ENCODE measurements at places on chromosomes 7 and 10. TPM values are rescaled to one million over a fixed set of nuclear protein-coding genes. Genes with fewer than 3 reads are reported as not detected.

DNA sequence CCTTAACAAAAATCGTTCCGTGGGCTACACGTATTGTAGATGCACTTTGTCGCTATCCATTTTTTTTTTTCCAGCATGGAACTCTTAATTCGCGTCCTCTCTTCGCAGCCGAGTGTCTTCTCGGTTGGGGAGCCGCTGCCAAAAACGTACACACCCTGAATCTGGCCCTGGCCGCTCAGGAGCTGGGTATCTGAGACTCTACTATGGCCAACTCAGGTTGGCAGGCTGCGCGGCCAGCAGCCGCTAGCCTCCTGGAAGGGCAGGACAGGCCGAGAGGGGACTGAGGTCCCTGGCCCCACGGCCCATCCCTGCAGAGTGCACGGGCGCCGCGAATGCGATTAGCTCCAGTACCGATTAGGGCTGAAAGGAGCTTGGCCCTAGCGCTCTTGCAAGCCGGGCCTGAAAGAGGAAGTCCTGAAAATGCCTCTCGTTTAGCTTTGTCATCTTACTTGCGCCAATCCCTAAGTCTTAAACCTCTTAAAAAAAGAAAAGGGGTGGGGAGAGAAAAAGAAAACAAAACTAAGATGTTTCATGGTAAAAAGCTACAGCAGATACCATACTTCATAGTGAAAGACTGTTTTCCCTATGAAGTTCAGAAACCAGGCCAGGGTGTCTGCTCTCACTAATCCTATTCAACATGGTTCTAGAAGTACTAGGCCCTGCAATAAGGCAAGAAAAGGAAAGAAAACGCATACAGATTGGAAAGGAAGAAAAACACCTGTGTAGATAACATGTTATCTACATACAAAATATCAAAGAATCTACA is 113.2 kb upstream of the RHEB start:
- DNase-seq, result peak; percentile 29

GRCh38 chr10:44267007-44267406 is 117.9 kb downstream of the CXCL12 start:
- no peak for DNase-seq

- DNase-seq, result no peak
Observed at GRCh38 chr7:36795451-36796021, 71.2 kb upstream of the AOAH start.

DNA sequence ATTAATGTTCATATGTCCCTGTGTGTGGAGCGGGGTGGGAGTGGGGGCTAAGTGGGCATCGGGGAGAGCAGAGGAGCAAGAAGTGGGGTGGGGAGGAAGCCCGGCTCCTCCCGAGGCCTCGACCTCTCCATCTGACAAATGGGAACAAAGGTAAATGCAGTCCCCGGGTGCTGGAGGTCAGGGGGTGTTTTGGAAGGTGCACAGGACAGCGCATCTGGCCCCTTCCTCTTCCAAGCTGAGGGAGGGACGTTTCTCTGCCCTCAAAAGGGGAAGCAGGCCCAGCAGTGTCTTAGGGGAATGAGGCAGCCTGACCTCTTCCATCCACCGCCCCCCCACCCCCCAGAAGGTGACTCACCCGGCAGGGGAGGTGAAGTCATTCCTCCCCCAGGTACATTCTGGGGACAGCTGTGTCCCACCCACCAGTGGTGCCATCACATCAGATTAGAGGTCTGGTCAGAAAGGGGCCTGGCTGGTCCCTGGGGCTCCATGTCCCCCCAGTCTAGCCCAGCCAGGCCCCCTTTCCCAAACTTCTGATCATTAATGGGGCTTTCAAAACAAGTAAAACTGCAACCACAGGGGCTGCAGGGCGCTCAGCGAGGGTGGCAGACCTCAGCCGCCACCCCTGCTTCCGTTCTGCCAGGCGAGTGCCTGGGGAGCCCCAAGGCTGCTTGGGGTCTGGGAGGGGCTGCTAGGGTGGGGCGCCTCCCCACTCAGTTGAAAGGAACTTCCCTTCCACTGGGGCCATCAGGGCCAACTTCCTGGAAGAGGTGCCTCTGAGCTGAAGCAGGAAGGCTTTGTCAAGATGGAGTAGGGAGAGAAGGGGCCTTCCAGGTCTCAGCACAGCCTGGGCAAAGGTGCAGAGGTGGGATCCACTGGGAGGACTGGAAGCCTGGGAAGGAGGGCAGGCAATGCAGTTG is 10.8 kb downstream of the LFNG start:
- peak; percentile 32 for DNase-seq

- peak; percentile 87 for DNase-seq
Observed at GRCh38 chr10:131996466-131997365, 15.0 kb upstream of the BNIP3 start.

DNA sequence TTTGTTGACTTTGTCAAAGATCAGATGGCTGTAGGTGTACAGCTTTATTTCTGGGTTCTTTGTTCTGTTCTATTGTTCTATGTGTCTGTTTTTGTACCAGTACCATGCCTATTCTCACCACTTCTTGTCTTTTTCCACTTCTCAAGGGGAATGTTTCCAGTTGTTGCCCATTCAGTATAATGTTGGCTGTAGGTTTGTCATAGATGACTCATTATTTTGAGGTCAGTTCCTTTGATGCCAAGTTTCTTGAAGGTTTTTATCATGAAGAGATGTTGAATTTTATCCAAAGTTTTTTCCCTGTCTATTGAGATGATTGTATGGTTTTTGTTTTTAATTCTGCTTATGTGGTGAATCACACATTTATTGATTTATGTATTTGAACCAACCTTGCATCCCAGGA is 216.7 kb upstream of the RNF32 start:
- DNase-seq, result no peak

- no peak for DNase-seq
Observed at GRCh38 chr10:20933705-20934104, 36.6 kb upstream of the NEBL start.

GRCh38 chr7:117091721-117092120 is 138.4 kb downstream of the ST7 start:
- DNase-seq, result no peak

DNA sequence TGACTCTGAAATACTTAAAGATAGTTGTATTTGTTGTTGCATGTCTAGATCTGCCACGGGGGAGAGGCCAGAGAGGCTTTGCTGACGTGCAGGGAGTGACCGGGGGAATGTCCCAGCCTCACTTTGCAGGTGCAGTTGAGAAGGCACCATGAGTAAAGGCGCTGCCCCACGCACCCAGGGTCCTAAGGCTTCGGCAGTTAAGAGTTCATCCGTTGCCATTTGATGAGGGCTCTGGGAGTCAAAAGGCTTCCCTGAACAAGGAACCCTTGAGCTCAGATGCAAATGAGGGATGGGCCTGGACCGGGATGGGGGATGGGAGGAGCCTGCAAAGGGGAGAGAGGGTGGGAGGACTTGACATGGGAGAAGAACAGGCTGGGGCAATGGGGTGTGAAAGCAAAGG is 20.4 kb downstream of the PPP2R2D start:
- DNase-seq, result no peak

DNA sequence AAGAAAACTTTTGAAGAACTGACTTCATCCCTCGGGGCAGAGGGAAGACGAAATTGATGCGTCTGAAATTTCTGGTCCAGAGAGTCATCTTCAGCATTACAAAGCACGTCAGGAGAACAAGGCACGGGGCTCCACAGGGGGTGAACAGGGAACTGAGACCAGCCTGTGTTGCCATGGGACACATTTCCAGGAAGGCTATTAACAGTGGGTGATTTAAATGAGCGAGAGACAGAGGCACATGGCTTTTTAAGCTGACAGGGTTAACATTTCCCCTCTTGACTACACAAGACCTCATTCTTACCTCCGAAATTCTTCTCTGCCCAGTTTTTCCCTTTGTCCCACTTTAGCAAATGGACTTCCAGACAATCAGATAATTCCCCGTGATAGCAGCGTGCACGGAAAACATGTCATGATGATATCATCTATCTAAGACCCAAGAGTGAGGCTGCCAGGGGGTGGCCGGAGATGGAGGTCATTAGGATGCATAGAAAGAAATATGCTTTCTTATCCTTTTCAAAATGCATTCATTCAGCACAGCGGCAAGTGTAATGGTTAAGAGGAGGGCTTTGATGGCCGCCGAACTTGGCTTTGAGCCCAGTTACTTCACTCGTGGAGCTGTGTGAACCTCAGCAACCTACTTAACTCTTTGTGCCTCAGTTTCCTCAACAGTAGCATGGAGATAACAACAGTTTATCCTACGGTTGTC is 248.0 kb downstream of the PRPF18 start:
- peak; percentile 27 for DNase-seq

GRCh38 chr10:27512548-27512947 is 8.4 kb downstream of the RAB18 start:
- DNase-seq, result no peak

DNA sequence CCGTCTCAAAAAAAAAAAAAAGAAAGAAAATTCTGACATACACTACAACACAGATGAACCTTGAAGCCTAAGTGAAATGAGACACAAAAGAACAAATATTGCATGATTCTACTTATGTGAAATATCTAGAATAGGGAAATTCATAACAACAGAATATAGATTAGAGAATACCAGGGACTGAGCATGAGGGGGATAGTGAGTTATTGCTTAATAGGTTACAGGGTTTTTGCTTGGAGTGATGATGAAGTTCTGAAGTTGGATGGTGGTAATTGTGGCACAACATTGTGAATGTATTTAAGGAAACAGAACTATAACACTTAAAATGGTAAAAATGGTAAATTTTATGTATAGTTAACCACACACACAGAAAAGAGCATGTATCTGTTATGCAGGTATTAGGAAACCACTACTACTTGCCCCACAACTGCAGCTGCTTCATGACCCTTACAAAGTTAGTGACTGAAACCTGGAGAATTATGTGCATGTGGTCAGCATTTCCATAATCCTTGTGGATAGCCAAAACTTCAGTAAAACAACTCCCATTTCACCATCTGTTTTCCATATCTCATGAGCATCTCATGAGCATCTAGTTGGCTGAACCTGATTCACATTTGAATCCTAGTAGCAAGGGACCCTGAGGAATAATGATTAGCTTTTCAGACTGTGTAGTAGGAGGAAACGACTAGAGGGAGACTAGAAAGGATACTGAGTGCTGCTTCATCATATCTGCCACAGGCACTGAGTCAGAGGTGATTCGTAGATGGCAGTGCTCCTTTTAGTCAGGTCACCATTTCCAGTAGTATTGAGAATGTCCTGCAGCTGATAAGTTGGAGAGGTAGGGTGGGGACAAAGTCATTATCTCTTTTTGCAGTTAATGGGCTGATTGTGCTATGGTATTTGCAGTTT is 26.3 kb downstream of the SAMD8 start:
- DNase-seq, result no peak

GRCh38 chr10:100838986-100839385 is 73.8 kb upstream of the SLF2 start:
- DNase-seq, result no peak

- peak; percentile 31 for DNase-seq
Observed at GRCh38 chr10:89342206-89342958, 14.6 kb downstream of the IFIT3 start.

GRCh38 chr7:29102558-29103151 is 43.7 kb downstream of the CPVL start:
- peak; percentile 28 for DNase-seq

- DNase-seq, result no peak
Observed at GRCh38 chr7:5443678-5444077, 20.0 kb upstream of the TNRC18 start.

Gene POLR2J2
- total RNA-seq, result 2.9 TPM

Gene NEBL
- total RNA-seq, result 2.5 TPM

Gene TAS2R40
- total RNA-seq, result not detected

Gene SORBS1
- total RNA-seq, result 331 TPM

Gene PDE6C
- total RNA-seq, result not detected

Gene CALML5
- total RNA-seq, result not detected

Gene UCN3
- not detected for total RNA-seq

Gene SFRP5
- total RNA-seq, result 2.2 TPM

Gene SRGN
- 41.9 TPM for total RNA-seq
